ENCODE measurements at places on chromosomes 1 and 21.
A peak's percentile ranks its signal among the peaks of the same experiment; 100 is the strongest.

DNA sequence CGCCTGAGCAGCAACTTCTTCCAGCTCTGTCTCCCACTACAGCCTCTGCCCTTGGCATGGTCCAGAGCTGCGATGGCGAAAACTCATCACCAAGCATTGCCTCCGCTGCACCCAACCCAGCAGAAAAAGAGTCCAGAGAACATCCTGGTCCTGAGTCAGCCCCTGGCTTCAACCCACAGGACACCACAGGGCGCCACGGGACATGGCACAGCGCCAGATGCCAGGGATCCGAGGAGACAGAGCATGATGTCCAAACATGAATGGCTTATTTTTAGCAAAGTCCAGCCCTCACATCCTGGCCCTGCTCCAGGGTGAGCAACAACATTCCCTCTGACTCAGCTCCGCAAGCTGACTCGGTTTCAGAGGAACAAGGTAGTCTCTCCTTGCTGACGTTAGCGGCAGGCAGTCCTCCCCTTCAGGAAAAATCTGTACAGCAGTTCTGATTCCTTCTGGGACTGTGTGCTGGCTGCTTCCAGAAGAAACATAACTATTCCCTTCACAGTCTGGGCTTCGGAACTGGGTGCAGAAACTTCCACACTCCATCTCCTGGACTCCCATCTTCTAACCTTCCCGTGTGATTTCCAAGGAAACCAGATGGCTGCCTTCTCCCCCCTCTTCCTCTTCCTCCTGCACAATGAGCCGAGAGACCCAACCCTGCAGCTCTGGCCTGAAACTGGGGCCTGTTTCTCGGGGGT lies 131.3 kb downstream of the TOMM20 start:
- DNase-seq: peak; percentile 74

DNA sequence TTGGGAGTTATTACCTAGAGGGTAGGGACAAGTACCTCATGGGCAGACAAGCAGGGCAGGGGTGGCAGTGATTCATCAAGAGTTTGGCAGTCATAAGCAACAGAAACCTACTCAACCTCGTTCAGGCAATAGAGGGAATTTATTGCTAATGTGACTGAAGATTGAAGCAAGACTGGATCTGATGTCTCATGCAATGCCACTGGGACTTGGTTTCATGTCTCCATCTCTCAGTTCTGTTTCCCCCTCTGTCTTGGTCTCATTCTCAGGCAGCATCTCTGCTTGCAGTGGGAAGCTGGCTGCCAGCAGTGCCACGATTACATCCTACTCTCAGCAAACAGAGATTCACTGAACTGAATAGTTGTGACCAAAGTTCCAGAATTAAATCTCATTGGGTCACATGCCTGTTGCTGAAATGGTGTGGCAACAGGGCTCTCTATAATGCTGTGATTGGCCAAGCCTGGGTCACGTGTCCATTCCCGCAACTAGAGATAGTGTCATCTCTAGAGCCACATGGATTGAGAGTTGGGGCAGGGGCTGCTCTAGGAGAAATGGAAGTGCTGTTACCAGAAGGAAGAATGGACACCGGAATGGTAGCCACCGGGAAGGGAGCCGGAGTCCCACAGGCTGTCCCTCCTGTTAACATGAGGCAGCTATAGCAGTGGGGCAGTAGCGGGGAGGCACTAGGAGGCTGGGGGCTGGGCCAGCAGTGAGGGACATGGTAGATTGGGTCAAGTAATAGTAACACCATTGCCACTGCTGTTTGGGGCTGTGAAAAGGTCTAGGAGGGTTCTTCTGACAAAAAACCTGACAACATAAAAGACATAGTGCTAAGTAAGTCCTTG lies 3.9 kb upstream of the CDC42 start:
- peak; percentile 96 for DNase-seq

DNA sequence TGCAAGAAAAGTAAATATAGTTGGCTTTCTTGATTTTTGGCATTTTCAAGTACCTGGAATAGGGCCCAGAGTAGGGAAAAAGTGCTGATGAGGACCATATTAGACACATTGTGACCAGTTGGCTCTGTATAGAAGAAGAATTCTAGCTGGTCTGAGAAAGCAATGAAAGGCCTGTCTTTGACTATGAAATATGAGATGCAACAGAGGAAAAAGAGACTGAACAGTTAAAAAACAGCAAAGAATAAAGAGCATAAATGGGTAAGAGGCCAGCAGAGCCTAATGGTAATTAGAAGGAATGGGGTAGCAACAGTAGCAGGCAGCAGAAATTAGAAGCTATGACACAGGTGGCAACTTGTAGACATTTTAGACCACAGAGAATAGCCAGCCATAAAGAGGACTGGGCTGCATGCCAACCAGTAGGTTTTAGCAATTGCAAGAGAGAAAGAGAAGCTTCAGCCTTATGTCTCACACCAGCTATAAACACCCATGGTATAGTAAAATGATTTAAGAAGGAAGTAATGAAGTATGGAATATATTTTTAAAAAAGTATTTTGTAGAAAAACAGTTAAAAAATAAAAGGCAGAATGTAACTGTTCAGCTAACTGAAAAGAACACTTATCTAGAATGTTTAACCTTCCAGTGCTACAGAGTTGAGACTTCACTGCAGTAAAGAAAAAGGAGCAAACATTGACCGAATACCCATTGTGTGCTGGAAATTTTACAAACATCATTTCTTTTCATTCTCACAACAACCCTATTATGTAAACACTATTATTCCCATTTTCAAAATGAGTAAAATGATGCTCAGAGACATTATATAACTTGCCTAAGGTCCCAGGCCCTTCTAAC lies 114.1 kb downstream of the LHX4 start:
- peak; percentile 12 for DNase-seq

- no peak for DNase-seq
These were observed 23.4 kb upstream of the NUF2 start for GRCh38 chr1:163298365-163298764.

- DNase-seq: no peak
These were observed 79.9 kb downstream of the UCK2 start for GRCh38 chr1:165907256-165907857.

DNA sequence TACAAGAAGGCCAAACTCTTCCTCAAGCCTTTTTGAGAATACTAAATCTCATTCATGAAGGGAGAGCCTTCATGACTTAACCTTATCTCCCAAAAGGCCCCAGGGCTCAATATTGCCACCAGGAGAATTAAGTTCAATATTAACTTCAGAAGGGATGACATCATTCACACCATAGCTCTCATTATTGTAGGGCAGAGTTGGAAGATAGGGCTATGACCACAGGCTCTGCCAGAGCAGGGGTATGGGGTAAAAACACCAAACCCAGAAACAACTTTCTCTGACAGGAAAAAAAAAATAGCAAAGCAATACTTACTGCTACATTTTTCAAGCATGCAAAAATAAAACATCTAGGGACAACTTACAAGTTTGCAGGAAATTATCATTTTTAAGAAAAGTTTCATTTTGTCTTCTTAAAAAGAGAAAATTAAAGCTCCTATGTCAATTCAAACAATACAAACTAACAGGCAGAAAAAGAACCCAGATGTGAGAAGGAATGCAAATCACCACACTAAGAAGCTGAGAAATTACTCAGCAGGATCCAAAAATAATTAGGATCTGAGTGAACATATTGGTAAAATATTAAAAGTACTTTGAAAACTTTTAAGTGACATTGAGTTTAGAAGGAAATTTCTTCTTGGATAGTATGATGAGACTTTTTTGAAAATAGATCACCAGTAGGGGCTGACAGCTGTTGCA lies 1156.5 kb downstream of the NCAM2 start:
- DNase-seq: no peak

DNA sequence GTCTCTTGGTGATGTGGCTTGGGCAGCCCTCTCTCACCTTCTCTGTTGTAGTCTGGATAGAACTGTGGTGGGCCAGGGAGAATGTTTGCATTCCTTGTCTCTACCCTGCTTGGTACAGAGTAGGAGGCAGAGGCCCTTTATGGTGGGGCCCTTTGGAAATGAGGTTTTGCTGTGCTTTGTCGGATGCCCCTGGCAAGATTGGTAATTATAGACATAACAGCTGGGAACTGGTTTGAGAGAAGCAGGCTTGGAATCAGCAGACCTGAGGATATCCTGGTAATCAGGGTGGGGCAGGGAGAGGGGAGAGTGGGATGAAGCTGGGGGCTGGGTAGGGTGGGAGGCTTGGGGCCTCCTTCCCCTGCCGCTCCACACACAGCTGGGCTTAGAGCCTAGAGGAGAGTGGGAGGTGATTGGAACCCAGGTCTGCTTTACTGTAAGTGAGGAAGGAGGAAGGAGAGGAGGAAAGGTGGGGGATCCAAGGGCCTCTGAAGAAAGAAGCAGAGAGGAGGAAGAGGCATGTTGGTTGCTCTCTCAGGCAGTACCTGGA lies 5.0 kb downstream of the VANGL2 start:
- no peak for DNase-seq

GRCh38 chr21:42662430-42663199 lies 9.2 kb downstream of the PDE9A start:
- DNase-seq: no peak

- no peak for DNase-seq
These were observed 19.0 kb upstream of the ABCG1 start for GRCh38 chr21:42199868-42200463.

GRCh38 chr1:188906921-188907641 lies 1570.6 kb downstream of the BRINP3 start:
- no peak for DNase-seq

- DNase-seq: no peak
These were observed 19.7 kb upstream of the KCNC4 start for GRCh38 chr1:110190282-110190929.

GRCh38 chr1:97499667-97500066 lies 421.2 kb downstream of the DPYD start:
- DNase-seq: peak; percentile 5

DNA sequence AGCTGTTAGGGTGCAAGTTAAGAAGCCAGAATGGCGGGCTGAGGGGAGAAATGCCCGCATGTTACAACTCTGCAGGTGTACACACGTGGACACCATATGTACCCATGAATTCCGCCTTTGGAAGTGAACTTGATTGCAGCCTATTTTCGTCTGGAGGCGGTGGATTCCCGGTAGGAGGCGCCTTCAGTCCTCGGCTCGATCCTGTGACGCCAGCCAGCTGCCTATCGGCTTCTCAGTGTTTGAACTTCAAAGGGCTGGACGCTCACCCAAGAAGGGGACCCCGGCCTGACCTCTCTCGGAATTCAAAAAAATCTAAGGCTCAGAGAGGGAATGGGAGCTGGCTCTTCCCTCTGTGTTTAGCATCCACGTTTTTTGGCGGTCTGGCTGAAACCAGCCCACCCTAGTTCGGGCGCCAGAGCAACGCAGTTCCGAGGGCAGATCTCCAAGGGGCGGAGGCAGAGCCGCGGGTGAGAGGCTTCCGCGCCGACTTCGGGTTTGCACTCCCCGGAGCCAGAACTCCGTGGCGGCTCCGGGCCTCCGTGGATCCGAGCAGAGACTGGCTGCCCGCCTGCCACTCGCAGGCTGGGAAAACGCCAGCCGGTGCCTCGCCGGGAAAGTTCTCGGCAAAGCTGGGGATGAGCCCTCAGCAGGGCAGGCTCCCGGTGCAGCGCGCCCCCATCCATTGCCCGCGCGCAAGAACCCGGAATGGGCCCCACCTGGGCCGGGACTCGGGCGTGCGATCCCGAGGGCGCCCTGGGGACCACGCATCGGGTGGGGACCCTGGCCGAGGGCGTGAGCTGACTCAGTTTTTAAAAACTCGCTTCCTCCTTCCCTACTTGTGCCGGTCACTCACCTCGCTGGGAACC lies 996 bp upstream of the TMEM51 start:
- peak; percentile 82 for DNase-seq

GRCh38 chr1:235366286-235366685 lies 941 bp upstream of the TBCE start:
- DNase-seq: no peak

DNA sequence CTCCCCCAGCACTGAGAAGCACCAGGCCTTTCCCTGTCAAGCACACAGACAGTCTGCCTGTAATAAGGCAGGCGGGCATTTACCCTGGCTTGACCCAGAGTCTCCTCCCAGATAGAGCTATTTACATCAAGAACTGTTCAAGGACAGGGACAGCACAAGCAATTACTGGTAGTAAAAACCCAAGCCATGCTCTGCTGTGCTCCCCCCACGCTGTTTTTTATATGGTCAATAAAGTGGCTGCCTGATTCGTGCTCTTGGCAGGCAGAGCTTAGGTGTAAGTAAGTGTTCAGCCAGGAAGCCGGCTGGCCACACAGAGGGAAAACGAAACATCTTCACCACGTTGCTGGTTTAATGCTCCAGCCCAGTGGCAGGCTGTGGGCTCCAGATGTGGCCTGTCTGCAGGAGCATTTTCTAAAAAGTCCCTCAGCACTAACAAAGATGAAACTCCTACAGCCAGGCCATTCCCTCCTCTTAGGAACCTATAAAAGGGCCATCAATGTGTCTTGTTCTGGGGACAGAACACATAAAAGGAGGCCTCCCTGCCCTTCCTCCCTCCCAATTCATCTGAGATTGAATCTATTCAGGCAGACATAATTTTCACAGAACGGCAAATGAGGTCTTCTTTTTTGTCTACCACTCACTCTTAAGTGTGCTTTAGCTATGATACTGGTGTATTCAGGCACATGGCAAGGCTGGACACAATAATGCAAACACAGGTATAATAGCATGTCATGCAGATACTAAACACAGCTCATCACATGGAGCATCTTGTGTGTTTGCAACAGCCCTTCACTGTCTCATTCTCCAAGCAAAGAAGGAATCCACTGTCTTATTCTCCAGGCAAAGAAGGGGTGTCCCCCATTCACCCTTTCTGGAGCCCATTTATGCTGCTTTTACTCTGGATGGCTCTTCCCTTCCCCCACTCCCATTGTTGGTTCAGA lies 378.9 kb downstream of the HHAT start:
- no peak for DNase-seq

- DNase-seq: no peak
These were observed 827.1 kb upstream of the B3GALT2 start for GRCh38 chr1:194013561-194013960.

GRCh38 chr1:54335011-54335754 lies 71.0 kb downstream of the SSBP3 start:
- DNase-seq: no peak

- peak; percentile 21 for DNase-seq
These were observed 89.1 kb upstream of the IVNS1ABP start for GRCh38 chr1:185406006-185406690.

GRCh38 chr1:232344791-232345399 lies 285.0 kb downstream of the SIPA1L2 start:
- DNase-seq: no peak

All from inflammatory macrophage treated with lipopolysaccharide for 4 hours (primary cell).